ENCODE measurements at places on chromosomes 6 and 20.

- DNase-seq: no peak
Measured at GRCh38 chr6:144659202-144660182, 374.4 kb downstream of the UTRN start.

GRCh38 chr20:21303872-21304586 lies 898 bp downstream of the XRN2 start:
- no peak for DNase-seq

DNA sequence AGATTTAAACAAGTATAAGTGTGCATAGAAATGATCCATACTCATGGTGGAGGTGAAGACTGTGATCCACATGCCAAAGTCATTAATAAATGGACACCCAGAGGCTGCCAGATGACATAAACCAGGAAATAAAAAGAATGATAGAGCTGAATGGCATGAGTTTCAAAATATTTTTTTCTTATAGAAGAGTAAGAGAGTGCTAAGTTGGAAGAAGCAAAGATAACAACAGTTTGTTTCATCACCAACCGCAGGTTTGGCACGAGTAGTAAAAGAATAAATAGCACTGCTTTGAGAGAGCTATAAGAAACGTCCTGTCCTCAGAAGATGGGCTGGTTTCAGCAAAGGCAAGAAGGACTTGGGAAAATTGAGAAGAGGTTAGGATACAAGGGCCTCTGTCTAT lies 246.9 kb downstream of the UBE3D start:
- DNase-seq: no peak

- no peak for DNase-seq
Measured at GRCh38 chr6:19181211-19181610, 656.0 kb upstream of the ID4 start.

- DNase-seq: no peak
Measured at GRCh38 chr6:163962627-163963117, 548.2 kb downstream of the QKI start.

- DNase-seq: no peak
Measured at GRCh38 chr6:136716917-136717715, 75.2 kb downstream of the MAP3K5 start.

Measured in stimulated activated naive CD4-positive, alpha-beta T cell (primary cell).